ENCODE measurements at places on chromosomes 3 and 15.
A peak's percentile ranks its signal among the peaks of the same experiment; 100 is the strongest.

DNA sequence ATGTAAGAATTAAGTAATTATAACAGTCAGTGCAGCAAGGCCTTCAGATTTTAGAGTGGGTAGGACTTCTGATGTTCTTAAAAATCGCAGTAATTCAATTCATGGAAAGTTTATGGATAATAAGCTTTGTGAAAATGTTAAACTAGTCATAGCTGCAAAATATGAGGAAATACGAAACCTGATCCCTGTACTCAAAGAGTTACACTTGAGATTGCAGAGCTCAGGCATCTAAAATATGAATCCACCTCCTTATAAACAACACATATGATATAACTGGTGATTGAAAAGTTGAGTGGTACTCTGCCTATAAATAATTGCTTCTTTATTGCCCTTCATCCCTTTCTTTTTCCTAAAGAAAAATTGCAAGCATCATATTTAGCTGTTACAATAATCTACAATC is 473.3 kb downstream of the OTOL1 start:
- no peak for DNase-seq

GRCh38 chr3:135382621-135383020 is 582.9 kb upstream of the PPP2R3A start:
- no peak for DNase-seq

DNA sequence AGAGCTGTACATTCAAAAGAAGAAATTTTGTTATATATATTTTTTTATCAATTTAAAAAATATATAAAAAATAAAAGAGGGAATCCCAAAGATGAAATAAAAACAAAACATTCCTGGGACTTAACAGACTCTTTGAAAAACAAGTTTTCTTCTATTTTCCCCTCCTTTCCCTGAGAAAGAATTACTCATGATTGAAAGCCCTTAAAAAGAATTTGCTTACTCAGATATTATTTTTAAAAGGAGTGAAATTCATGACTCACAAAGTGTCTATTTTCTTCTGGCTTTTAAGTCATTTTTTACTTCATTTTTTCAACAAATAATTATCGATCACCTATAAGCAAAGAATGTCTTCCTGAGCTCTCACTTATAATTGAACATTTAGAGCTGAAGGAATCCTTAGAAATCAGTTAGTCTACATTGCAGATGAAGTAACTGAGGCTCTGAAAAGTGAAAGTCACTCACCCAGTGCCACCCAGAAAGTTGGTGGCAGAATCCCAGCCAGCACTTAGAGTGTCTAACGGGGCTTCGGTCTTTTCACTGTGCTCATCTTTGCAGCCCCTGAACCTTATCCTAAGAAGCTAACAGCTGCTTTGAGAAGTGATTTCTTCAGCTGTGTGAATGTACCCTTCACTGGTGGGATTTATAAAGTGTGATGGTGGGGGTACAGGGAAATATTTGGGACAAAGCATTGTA is 42.5 kb upstream of the NUDT16 start:
- DNase-seq = peak; percentile 46

DNA sequence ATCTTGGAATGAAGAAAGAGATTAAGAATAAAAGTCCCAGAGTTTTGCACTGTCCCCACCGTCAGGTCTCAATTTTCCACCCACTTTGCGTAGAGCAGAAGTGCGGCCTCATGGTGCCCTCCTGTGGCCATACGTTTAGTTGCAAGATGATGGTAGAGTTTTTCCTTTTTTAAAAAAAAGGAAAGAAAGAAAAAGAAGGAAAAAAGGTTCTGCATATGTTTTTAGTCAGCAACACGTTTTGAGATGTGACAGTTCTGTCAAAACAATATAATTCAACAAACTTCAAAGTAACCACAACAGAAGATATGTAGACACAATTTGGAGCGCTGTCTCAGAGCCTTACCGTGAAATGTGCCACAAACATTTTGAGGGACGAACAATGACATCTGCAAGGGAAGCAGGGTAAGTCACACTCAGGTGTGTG is 24.6 kb downstream of the EBLN2 start:
- DNase-seq = peak; percentile 33

- peak; percentile 52 for DNase-seq
Measured at GRCh38 chr3:50627407-50628051, 10.6 kb downstream of the MAPKAPK3 start.

- no peak for DNase-seq
Measured at GRCh38 chr15:47432826-47433225, 284.5 kb upstream of the SEMA6D start.

GRCh38 chr15:89332446-89332845 is 2.2 kb downstream of the POLG start:
- peak; percentile 12 for DNase-seq

- peak; percentile 82 for DNase-seq
Measured at GRCh38 chr15:31098953-31099740, 2.4 kb downstream of the TRPM1 start.

- no peak for DNase-seq
Measured at GRCh38 chr3:45165497-45166283, 19.5 kb upstream of the CDCP1 start.

DNA sequence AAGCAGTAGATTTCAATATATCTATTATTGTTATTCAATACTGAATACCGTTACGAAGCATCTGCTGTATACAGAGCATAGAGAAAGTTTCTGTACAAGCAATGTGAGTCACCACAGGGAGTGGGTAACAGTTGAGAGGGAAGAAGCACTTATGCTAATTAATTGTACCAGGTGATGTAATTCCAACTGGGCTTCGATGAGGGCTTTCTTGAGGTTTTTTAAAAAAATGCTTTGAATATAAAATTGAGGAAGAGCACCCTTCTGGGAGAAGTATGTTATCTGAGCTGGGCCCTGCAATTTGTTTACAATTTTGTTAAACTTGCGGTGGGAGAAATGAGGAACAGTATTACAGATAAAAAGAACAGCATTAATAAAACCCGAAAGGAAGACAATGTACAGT is 197.9 kb downstream of the TPRG1 start:
- no peak for DNase-seq

Data from kidney glomerular epithelial cell (primary cell).